ENCODE measurements at places on chromosomes 3 and 15.

DNA sequence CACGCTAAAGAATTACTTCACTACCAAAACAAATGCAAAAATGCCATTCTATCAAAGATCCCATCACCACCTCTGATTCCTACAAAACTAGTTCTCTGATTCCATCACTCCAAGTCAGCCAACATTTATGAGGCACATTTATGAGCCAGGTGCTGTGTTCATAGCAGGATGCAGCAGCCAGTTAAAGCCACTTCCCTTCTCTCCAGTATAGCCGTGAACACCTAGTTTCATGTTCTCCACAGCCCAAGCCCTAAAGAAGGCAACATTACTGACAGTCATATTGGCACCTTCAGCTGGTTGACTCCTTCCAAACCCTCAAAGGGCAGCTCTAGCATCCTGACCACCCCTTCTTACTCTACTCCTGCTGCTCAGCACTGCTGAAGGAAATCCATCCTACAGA lies 36.4 kb downstream of the RYK start:
- no peak for DNase-seq

DNA sequence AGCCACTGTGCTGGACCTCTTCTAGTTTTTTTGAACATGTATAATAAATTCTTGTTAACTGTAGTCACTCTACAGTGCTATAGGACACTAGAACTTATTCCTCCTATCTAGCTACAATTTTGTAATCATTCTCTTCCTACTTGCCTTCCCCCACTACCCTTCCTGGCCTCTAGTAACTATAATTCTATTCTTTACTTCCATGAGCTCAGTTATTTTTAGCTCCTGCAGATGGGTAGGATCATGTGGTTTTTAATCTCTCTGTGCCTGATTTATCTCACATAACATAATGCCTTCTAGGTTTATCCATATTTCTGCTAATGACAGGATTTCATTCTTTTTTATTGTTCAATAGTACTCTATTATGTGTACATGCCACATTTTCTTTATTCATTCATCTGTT lies 113.2 kb upstream of the FGF7 start:
- DNase-seq, result no peak

- no peak for DNase-seq
Observed at GRCh38 chr3:140845882-140846281, 95.8 kb upstream of the SLC25A36 start.

DNA sequence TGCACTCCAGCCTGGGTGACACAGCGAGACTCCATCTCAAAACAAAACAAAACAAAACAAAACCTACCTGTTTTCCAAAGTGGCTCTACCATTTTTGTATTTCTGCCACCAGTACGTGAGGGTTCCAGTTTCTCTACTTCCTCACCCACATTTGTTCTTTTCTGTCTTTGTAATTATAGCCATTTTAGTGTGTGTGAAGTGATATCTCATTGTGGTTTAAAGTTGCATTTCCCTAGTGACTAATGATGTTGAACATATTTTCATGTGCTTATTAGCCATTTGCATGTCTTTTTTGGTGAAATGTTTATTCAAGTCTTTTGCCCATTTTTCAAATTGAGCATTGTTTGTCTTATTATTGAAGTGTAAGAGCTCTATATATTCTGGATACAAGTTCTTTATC lies 50.7 kb downstream of the TRA2B start:
- DNase-seq, result no peak

GRCh38 chr3:132464066-132464465 lies 46.8 kb downstream of the DNAJC13 start:
- DNase-seq, result no peak

- DNase-seq, result no peak
Observed at GRCh38 chr15:45551676-45552075, 29.1 kb upstream of the SLC30A4 start.

DNA sequence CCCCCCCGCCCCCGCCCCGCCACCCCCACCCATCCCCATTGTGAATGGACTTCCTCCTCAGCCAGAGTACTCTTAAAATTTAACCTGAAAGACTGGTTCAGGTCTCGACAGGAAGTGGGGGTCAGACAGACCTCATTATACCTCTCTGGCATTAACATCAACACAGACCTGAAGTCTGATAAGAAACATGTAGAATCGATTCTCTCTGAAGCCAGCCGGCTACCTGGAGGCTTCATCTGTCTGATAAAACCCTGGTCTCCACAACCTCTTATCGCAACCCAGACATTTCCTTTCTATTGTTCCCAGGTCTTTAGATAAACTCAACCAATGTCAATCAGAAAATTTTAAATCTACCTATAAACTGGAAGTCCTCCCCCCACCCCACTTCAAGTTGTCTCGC lies 42.6 kb downstream of the SLCO2A1 start:
- no peak for DNase-seq

GRCh38 chr3:131417751-131418150 lies 36.2 kb downstream of the NUDT16 start:
- DNase-seq, result no peak

GRCh38 chr15:77013776-77014131 lies 18.8 kb downstream of the PSTPIP1 start:
- DNase-seq, result peak; percentile 89

GRCh38 chr15:90035840-90036230 lies 34.7 kb downstream of the ZNF710 start:
- DNase-seq, result no peak

DNA sequence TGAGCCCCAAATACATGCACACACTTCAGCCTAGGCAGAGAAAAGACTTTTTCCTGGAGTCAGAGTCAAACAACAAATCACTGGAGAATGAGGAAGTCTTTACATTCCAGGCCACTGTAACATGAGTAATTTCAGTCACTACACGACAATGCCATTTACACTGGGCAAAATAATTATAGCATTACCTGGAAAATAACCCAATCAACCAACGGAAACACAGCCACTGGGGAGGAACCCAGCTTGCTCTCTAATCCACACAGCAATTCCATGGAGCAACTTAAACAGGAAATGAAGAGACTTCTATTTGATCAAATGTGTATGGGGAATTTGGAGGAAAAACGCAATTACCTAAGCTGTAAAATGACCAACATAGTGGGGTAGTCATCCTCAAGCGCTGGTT lies 15.2 kb downstream of the FSTL1 start:
- DNase-seq, result no peak

DNA sequence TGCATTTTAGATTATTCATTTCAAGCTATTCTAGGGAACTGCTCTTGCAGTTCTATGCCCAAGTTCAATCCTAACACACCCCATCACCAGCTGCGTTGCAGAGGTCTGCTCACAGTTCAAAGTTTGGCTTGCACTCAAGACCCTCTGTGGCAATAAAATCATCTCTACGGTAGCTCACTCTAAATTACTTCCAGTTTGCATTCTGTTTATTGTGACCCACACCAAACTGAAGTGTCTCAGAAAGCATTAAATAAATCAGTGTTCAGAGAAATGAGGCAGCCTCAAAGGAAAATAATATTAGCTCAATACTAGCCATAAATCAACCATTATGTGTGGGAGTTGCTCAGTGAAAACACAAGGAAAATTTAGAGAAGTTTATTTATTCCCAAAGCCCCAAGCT lies 250.3 kb downstream of the MAGI1 start:
- DNase-seq, result no peak

GRCh38 chr15:65400760-65401610 lies 21.8 kb downstream of the IGDCC4 start:
- no peak for DNase-seq

- DNase-seq, result no peak
Observed at GRCh38 chr3:14649466-14649865, 2.1 kb upstream of the CCDC174 start.

DNA sequence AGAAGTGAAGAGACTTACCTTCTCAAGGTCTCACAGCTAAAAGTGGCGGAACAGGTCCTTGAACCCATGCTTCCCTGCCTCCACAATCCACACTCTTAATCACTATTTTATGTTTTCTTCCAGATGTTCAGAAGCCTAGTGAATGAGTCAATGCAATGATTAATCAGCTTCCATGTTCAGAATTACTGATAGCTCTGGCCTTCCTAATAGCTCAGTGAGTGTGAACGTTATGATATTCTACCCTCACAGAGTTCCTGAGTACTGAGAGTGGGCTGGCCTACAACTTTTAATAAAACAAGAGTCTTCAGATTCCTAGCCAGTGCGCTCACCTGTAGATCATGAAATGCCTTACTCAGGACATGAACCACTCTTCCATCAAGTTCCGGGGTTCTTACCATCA lies 443.0 kb upstream of the ADAMTS9 start:
- no peak for DNase-seq

DNA sequence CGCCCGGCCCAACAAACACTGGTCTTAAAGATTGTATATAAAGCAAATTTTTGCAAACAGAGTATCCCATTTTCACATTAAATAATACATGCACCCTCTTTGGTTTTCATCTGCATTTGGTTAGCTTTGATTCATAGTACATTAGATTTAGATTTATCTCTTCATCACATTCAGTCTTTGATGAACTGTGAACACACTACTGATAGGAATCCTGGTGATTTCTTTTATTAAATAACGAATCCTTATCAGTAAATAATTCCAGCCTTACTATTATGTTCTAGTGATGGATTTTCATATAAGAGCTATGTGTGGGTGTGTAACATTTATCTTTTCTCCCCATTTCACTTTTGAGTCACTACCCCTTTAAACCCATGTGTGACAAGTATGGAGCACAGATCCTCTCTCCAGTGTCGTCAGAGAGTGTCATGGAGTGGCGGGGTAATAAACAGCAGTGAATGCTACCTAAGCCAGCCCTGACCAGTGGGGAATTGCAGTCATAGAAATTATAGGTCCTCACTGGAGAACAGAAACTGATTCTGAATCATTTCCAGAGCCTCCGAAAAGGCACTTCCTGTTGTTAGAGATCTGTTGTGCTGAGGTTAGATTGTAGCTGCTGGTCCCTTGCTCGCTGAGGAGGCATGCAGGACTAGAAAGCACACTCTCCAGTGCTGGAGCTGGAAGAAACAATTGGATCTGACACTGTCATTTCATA lies 22.0 kb downstream of the SLC7A14 start:
- no peak for DNase-seq

DNA sequence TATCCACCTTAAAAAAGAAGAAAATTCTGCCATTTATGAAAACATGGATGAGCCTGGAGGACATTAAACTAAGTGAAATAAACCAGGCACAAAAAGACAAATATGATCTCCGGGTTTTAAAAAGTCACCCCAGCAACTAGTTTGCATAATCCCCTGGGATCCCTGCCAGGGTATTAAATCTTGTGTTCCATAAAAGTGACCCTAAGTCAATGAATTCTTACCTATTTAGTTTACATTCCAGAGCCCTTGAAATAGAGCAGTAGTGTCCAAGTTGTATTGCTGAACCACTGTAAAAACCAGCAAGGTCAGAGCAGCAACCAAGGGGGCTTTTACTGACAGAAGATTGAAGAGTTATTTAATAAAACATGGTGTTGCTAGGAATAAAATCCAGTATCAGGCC lies 716.8 kb upstream of the BCHE start:
- DNase-seq, result no peak
